Activated T-helper 2 cell treated with anti-CD3 and anti-CD28 coated beads, Interferon-gamma antibody, Interleukin-2, Interleukin-4, amounts not matched to agents 10 μg/mL and 5 μg/mL and 100 μg/mL, durations not matched to agents 14 hours and 24 hours and 36 hours (primary cell): ENCODE measurements at places on chromosomes 13 and 19. TPM values are rescaled to one million over a fixed set of nuclear protein-coding genes. Genes with fewer than 3 reads are reported as not detected.
A peak's percentile ranks its signal among the peaks of the same experiment; 100 is the strongest.

GRCh38 chr13:50594276-50595051 lies 249.0 kb downstream of the DLEU7 start:
- peak; percentile 22 for DNase-seq

DNA sequence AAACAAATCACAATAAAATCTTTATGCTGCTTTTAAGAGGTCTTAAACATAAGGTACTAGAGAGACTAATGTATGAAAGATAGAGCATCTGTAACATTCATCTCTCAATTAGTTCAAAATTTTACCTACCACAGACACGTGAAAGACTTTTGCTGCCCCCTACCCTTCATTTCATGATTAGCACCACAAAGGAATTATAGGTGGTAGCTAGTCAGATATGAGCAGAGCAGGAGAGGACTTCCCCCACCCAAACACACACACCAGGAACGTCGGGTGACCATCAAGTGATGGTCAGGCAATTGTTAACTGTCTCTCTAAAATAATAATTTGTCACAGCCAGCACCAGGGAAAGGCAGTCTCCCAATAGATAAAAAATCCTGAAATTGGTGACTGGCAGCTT lies 1531.7 kb upstream of the SPRY2 start:
- DNase-seq, result no peak

GRCh38 chr13:55087085-55087484 lies 2053.6 kb upstream of the PRR20A start:
- no peak for DNase-seq

The MYO9B gene
- total RNA-seq, result 143 TPM in 2 replicates

- no peak for DNase-seq
Observed at GRCh38 chr13:74730556-74731331, 596.5 kb upstream of the KLF12 start.

DNA sequence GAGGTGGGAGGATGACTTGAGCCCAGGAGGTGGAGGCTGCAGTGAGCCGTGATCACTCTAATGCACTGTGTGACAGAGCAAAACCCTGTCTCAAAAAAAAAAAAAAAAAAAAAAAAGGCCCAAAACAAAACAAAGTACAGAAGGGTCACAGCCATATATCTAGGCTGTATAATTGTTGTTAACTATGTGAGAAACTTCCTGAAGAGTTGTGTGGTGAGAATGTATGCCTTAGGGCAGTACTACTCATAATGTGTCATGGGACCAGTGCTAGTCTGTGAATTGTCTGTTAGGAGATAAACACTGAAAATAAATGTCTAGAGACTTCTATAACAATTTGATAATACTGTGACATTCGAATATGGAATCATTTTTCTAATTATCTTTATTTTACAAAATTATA lies 43.1 kb downstream of the PAN3 start:
- DNase-seq, result no peak

GRCh38 chr19:15025217-15025616 lies 24.1 kb upstream of the CASP14 start:
- no peak for DNase-seq
